ENCODE measurements at places on chromosomes 16 and 17.
A peak's percentile ranks its signal among the peaks of the same experiment; 100 is the strongest.

- DNase-seq, result no peak
Measured at GRCh38 chr17:67813803-67814180, 11.5 kb upstream of the BPTF start.

- DNase-seq, result no peak
Measured at GRCh38 chr16:14024283-14024682, 46.8 kb upstream of the MRTFB start.

DNA sequence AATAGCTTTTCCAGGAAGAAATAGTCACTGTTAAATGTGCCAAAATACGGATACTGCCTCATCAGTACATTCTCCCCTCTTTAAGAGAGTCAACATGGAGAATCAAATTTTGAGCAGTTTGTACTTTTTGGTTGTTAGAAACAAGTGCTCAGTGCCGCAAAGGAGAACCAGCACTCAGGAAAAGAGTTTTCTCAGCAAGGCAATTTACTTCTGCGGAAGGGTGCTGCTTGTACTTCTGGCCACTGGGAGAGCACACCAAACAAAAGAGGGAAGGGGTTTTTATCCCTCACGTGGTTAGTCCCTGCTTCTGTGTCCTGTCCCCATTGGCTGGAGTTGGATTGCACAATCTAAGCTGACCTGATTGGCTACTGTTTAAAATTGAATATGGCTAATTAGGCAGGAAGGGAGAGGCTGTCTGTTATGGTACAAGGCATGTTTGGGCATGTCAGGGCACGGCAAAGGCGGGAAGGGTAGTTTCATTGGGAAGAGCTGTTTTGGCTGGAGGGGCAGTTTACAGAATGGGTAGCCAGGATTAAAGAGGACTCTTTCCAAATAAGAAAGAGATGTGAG lies 499.3 kb downstream of the CDH13 start:
- DNase-seq, result no peak

GRCh38 chr17:57870283-57870635 lies 20.4 kb upstream of the MRPS23 start:
- DNase-seq, result no peak

- DNase-seq, result no peak
Measured at GRCh38 chr17:39867880-39868553, at the start of gene ZPBP2. Gene ZPBP2 (plus strand): TSS chr17:39868202. CDS start chr17:39868355, 153 bp downstream.

- peak; percentile 56 for DNase-seq
Measured at GRCh38 chr16:9138731-9139501, 47.5 kb downstream of the HAPSTR1 start.

- no peak for DNase-seq
Measured at GRCh38 chr17:59751955-59752413, 44.5 kb downstream of the VMP1 start.

Measured in CD4-positive, alpha-beta memory T cell (primary cell).